MCF 10A (cell line): ENCODE measurements at places on chromosomes 2 and 18.

DNA sequence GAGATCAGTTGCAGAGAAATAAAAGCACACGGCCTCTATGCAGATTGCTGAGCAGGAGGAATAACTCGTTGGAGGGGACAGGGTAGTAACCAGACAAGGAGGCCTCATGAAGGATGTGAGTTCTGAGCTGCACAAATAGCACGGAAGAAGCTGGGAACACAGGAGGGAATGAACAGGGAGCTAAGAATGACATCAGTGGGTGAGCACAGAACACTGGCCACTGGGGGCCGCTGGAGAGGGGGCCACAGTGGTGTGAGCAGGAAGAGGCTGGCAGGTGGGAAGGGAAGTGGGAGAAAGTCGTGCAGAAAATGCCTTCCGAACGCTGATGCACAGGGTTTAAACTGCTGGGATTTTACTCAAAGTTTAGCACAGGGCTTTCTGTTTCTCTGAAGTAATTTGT is 61.0 kb downstream of the ZAP70 start:
- peaks cover 35% of the 10 kb centered on the region for H3K36me3 ChIP-seq
- peak; percentile 19 for DNase-seq
- no peaks in the 10 kb centered on the region for H3K27me3 ChIP-seq
- no peak overlapping the region for H3K27ac ChIP-seq
- no peak overlapping the region for H3K4me3 ChIP-seq

DNA sequence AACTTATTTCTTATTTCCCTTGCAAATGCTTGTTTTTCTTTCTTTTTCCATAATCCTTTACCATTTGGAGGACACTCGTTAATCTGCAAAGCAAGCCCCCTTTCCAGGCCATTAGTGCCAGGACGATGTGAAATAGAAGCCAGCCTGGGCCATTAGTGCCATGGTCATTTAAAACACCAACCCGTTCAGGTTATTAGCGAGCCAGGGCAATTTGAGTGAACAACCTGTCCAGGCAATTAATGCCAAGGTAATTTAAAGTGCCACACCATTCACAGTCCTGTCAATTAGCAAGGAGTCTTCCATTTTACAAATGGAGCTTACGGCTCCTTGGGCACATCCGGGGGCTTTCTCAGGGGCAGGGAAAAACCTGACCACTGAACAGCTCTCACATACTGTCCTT is 370.6 kb downstream of the HRH4 start:
- DNase-seq: no peak
- H3K4me3 ChIP-seq: no peak overlapping the region
- H3K4me1 ChIP-seq: no peaks in the 10 kb centered on the region
- H3K27me3 ChIP-seq: no peaks in the 10 kb centered on the region

DNA sequence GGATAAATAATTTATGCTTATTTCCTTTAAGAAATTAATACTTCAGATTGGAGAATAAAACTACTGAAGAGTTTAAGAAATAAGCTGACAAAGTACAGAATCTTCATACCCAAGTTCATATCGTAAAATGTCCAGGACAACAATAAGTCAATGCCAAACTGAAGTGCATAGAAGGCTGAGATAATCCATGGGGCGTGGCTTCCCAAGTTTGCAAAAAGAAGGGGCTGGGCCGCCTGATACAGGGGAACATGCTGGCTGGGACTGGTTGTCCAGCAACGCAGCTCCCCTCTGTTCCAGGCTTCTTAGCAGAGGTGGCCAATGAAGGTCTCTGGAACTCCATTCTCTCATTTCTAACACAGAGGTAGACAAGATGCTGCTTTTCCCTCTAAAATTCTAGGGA is 189.5 kb upstream of the SPOPL start:
- no peak for DNase-seq
- no peak overlapping the region for H3K4me3 ChIP-seq
- H3K27me3 ChIP-seq: no peaks in the 10 kb centered on the region

DNA sequence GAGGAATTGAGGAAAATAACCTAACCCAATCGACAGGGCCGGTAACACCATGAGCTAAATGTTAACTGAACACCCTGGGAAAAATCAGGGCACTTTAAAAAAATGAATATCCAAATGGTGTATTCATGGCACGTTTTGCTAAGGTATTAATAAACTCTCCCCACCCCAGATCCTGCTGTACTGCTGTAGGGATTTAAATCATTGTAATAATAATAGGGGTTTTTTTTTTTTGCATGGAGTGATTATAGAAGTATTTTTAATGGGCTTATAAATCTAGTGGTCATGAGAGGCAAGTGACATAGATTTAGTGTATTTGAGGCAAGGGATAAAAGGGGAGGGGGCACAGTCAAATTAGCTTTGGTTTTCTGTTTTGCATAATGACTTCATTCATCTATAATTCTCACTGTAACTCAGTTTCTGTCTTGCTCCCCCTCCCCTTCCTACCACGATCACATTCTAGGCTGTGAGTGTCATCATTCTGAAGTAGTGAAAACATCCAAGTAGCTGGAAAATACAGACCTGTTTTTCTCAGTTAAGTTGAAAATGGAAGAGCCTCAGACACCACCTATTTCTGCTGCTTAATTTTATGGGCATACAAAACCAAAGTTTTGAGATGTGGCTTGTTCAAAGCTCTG is 18.2 kb upstream of the MGAT5 start:
- H3K27ac ChIP-seq: no peak overlapping the region
- H3K4me1 ChIP-seq: peaks cover 6% of the 10 kb centered on the region
- DNase-seq: no peak
- H3K36me3 ChIP-seq: no peaks in the 10 kb centered on the region

DNA sequence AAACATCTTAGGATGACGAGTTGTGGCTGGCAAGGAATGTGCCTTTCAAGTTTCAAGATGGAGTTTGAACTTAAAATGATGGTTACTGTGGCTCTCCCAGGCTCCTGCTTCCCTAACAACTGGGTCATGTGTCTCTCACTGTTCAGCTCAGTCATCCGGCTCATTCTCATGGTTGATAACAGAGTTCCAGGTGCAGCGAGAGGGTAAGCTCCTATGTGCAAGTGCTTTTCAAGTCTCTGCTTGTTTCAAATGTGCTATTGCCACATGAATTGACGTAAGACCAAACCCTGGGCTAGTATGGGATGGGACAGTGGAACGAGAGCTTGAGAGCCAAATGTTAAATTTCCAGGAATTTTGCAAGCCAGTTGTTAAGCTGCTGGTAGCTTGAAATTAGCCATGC is 19.5 kb upstream of the PUM2 start:
- no peaks in the 10 kb centered on the region for H3K27me3 ChIP-seq
- H3K36me3 ChIP-seq: no peaks in the 10 kb centered on the region
- no peak overlapping the region for H3K4me3 ChIP-seq
- peak overlapping the region; percentile 57 for H3K27ac ChIP-seq
- DNase-seq: peak; percentile 98

- H3K4me3 ChIP-seq: no peak overlapping the region
- peaks cover 84% of the 10 kb centered on the region for H3K36me3 ChIP-seq
These were observed 59.7 kb downstream of the CLIP4 start for GRCh38 chr2:29174937-29175336.

GRCh38 chr2:167945660-167946368 is 301.6 kb downstream of the STK39 start:
- H3K36me3 ChIP-seq: no peaks in the 10 kb centered on the region
- H3K4me1 ChIP-seq: no peaks in the 10 kb centered on the region
- no peak for DNase-seq
- no peak overlapping the region for H3K27ac ChIP-seq

DNA sequence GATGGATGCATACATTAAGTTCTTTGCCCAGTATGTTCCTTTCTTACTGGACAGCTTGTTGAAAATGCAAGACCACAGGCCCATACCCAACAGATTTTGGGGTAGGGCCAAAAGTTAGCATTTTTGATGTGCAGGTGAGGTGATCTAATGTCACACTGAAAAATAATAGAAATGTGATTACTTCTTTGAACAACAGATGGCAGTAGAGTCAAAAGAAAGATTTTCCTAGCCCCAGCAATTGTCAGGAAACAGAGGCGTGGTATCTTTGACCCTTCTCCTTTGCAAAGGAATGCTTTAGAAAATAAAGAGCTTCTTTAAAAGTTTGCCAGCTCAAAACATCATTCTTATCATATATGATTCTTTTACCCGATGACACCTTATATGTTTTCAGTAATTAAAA is 343.6 kb upstream of the SYT4 start:
- H3K36me3 ChIP-seq: no peaks in the 10 kb centered on the region
- peaks cover 34% of the 10 kb centered on the region for H3K27me3 ChIP-seq
- H3K4me3 ChIP-seq: no peak overlapping the region
- H3K4me1 ChIP-seq: no peaks in the 10 kb centered on the region
- peak; percentile 54 for DNase-seq

DNA sequence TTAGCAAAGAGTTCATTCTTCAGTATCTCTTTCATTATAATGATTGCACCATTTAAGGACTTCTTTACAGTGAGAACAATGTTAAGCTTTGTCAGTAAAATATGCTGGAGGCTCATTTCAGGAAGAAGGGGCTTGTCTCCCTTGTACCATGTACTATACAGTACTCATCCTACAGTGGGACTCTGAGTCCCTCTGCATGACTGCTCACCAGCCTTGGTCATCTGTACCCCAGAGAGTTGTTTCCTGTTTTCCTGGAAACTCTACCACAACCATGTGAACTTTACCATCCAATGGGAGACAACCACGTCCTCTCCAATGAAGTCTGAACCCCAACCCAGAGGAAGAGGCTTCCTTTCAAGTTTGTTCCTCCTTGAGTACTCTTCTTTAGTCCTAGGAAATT is 1171.1 kb upstream of the CRIM1 start:
- no peak overlapping the region for H3K4me3 ChIP-seq
- no peaks in the 10 kb centered on the region for H3K36me3 ChIP-seq
- H3K27ac ChIP-seq: no peak overlapping the region
- DNase-seq: no peak

DNA sequence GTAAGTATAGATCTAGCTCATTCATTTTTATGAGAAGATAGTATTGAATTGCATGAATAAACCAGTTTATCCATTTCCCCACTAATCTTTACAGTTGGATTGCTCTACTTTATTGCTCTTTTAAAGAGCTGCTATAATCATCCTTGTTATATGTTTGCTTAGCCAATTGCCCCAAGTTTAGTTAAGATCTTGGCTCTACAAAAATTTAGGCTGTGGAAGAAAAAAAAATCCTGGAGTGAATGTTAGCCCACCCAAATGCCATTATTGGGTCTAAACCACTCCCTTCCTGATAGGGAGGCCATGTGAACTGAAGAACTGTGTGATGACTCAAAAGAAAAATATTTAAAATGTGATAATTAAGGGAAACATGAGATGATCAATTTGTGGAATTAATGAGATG is 2.9 kb downstream of the ALS2 start:
- peaks cover 6% of the 10 kb centered on the region for H3K36me3 ChIP-seq
- no peaks in the 10 kb centered on the region for H3K27me3 ChIP-seq
- no peak overlapping the region for H3K27ac ChIP-seq
- no peak overlapping the region for H3K4me3 ChIP-seq
- H3K4me1 ChIP-seq: peaks cover 18% of the 10 kb centered on the region
- no peak for DNase-seq

GRCh38 chr18:74397572-74397971 is 59.5 kb downstream of the DIPK1C start:
- H3K27me3 ChIP-seq: peaks cover 36% of the 10 kb centered on the region
- H3K4me1 ChIP-seq: no peaks in the 10 kb centered on the region
- H3K27ac ChIP-seq: no peak overlapping the region
- DNase-seq: no peak
- H3K4me3 ChIP-seq: no peak overlapping the region
- H3K36me3 ChIP-seq: no peaks in the 10 kb centered on the region

- H3K36me3 ChIP-seq: peaks cover 12% of the 10 kb centered on the region
- H3K4me1 ChIP-seq: peaks cover 69% of the 10 kb centered on the region
- H3K27me3 ChIP-seq: no peaks in the 10 kb centered on the region
These were observed 120.8 kb upstream of the FOSL2 start for GRCh38 chr2:28271919-28272250.

DNA sequence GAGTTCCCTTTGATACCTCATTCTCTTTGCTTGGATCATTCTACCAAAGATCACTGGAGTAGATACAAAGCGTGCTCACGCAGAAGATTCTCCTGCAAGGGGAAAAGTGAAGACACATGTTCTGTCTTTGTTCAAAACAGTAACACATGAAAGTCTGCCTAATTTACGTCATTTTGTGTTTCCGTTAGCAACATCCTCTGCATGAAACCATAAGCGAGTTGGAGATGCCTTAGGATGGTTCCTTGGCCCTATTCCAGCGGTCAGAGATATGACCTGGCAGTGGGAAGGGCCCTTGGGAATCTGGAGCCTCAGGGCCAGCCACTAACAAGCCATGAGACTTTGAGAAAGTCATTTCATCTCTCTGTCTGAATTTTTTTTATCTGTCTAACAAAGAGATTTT is 180.9 kb upstream of the TWIST2 start:
- H3K4me1 ChIP-seq: peaks cover 22% of the 10 kb centered on the region
- H3K27ac ChIP-seq: no peak overlapping the region
- H3K4me3 ChIP-seq: no peak overlapping the region
- H3K36me3 ChIP-seq: no peaks in the 10 kb centered on the region
- H3K27me3 ChIP-seq: no peaks in the 10 kb centered on the region

DNA sequence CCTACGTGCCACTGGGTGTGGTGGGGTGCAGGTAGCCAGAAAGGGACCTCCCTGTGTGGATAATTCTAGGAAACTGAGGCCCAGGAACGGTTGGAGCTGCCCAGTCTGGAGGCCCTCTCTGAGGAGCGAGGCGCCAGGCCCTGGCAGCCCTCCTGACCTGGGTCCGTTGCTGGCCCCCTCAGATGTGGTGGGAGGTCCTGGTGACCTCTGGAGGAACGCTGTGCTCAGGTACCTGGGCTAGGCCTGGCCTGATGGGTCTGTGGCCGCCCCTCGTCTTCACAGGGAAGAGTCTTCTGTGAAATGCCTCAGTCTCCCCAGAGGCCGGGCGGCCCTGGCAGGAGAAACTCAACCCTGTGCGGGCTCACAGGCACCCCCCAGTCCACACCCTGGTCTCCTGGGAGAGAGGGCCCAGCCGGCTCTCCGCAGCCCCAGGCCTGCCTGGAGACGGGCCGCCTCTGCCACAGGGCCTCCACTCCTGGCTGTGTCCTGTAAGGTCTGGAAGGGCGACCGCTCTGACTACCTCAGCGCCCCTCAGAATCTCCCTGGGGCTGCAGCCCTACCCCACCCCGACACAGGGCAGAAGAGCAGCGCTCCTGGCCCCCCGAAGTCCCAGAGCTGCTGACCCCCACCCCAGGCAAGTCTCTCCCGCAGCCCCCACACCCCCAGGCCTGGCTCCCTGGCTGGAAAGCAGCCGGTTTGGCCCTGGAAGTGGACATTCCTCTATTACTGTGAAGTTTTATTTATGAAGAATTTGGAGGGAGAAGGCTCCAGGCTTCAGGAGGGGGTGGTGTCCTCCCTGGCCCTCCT is 3.7 kb downstream of the B3GNT7 start:
- no peaks in the 10 kb centered on the region for H3K36me3 ChIP-seq
- no peaks in the 10 kb centered on the region for H3K4me1 ChIP-seq
- no peaks in the 10 kb centered on the region for H3K27me3 ChIP-seq
- H3K4me3 ChIP-seq: no peak overlapping the region
- DNase-seq: no peak
- no peak overlapping the region for H3K27ac ChIP-seq

DNA sequence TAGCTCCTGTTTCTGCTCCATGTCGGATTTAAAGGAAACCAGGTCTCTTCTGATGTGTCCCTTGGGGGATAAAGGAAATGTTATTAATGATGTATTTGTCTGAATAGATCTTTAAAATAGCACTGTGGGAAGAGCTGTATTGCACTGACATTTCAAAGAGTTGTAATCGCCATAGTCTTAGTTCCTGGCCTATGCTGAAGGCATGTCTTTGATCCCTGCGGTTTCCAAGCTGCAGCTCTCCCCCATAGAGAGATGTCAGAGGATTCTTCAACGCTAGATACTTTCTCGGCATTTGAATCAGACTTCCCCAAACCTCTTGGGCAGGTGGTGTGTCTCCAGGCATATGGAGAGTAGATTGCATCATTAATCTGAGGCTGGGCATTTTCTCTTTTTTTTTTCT is 40.4 kb downstream of the NAT8 start:
- H3K27ac ChIP-seq: no peak overlapping the region
- no peak overlapping the region for H3K4me3 ChIP-seq
- no peaks in the 10 kb centered on the region for H3K4me1 ChIP-seq
- H3K36me3 ChIP-seq: peaks cover 14% of the 10 kb centered on the region
- no peaks in the 10 kb centered on the region for H3K27me3 ChIP-seq
- no peak for DNase-seq
